Putamen (tissue), 1 donor: ENCODE measurements at places on chromosomes 13 and 19.

- peak; percentile 80 for DNase-seq
Observed at GRCh38 chr19:8221161-8221560, 12.0 kb downstream of the CERS4 start.

- no peak for DNase-seq
Observed at GRCh38 chr13:64849196-64849595, 2380.9 kb downstream of the PCDH9 start.

GRCh38 chr19:55244004-55244680, 14.7 kb downstream of the PPP6R1 start:
- DNase-seq: no peak

- no peak for DNase-seq
Observed at GRCh38 chr13:105814902-105815250, 720.6 kb downstream of the EFNB2 start.

DNA sequence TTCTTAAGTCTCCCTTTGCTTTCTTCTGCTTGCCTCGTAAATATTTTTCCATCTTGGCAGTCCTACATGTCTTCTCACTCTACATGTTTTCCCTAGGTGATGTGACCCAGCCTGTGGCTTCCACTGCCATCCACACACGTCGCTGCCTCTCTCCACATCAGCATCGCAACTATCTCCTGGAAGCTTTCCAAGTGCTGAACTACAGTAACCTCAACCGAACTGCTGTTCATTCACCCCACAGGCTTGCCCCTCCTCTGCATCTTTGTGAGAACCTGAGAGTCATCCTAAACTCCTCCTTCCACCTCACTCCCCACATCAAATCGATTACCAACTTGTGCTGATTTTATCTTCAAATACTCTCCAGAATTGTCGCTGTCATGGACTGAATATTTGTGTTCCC, 41.2 kb upstream of the USPL1 start:
- DNase-seq: no peak

DNA sequence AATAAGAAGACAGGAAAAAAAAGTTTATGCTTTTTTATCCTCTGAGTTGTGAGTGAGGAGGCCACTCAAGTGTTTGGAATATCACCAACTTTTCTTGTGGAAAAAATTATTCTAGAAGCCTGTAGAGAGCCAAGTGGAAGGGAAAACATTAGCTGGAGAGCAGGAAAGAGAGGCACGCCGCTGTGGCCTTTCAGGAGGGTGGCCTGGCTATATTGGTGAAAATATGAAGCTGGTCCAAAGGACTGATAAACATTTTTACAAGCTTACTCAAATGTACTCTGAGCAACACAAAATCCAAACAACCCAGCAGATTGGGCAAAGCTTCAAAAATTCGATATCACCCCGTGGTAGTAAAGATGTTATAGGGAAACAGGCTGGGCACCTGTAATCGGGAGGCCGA, 2.3 kb upstream of the EIF3G start:
- DNase-seq: no peak

DNA sequence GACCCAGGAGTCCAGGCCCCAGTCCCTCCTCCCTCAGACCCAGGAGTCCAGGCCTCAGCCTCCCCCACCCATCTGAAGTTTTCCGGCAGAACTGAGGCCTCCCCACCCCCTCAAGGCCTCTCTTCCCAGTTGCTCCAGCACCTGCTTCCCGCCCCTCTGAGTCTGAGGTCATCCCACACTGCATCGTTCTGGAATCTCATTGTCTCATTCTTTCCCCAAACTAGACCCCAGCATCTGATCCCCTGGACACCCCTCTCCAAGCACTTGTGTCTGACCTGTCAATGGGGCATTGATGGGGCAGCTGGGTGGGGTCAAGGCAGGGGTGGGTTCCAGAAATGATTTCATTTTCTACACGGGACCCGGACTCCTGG, 793 bp upstream of the SBK2 start:
- no peak for DNase-seq

DNA sequence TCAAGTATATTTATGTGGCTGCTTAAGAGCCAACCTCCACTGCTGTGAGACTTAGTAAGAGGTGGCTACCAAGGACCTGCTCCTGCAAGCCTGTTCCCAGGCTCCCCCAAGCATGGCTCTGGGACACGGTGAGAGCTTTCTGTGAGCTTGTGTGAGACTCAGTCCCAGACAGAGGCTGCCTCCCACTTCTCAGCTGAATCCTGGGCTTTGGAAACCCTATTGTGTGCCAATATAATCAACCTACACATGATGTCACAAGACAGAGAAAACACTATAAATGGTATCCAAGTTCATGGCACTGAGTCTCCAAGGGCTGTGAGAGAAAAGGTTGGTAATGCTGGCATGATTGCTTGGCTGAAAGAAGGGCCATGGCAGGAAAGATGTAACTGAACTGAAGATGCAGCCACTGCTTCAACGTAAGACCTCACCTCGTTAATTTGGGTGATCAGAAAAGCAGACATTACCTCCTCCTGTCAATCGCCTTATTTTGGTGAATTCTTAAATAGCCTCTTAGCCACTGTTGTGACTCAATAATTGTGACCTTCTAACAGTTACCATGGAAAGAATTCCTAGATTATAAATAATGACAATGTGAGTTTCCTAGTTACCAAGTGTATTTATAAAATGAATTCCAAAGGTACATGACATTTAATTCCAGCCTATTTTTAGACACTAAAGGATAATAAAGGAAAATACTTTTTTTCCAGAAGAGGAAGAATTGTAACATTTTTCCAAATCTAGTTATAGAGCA, 332.0 kb downstream of the IRS2 start:
- DNase-seq: no peak
